ENCODE measurements at places on chromosomes 12 and 14.

DNA sequence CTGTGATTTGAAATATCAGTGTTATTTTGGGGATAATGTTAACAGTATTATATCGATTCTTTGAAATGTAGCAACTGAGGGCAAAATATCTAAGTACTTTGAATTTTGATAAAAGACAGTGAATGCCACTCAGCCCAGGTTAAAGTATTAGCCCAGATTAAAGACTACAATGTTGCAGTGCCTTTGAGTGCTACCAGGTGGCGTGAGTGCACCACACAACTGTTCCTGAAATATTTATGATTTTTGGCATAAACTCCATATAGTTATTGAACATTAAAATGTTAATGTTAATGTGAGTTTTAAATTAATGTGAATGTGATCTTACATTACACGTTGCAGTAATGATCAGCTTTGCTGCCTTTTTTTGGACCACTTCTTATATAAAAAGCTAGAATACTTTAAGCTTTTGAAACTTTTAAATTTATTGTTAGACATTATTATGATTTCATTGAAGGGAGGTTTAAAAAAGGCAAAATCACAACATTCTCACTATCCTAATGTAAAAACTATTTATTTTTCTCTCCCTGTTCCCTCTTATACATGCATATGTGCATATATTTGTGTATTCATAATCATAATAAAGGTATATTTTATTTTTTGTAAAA lies 22.5 kb downstream of the MRPS35 start:
- peak; percentile 66 for DNase-seq

DNA sequence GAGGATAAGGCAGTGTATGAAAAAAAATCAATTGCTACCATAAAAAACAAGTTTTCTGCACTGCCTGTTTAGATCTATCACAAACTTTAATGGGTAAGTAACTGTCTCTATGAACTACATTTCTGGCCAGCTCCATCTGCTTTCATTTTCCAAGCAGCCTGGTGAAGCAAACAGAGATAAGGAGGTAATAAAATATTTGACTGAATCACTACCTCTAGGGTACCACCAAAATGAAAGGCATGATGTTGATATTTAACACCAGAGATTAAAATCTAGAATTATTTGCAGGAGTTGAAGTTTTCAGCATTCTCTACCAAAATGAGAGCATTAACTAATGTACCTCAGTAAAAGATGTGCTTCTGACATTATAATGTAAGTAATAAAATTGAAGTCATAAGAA lies 863.5 kb upstream of the MGAT4C start:
- peak; percentile 10 for DNase-seq

GRCh38 chr12:59142183-59142790 lies 222.0 kb upstream of the LRIG3 start:
- DNase-seq: no peak

DNA sequence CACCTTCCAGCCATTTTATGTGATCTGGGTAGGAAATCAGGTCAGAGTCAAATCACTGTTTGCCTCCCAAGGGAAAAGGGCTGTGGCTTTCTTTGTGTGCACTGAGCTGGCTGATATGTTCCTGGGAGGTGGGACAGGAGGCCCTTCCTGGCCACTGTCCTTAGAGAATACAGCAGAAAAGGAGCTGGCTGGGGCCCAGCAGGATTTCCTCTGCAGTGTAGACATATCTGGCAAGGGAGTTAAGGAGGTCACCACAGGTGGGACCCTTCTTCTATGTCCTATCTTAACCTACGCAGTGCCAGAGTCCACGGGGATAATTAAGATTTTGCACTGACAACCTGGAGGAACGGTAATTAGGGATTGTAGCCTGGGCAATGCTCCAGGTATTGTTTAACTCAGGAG lies 145.3 kb downstream of the NTF3 start:
- DNase-seq: no peak

- DNase-seq: no peak
Measured at GRCh38 chr14:81613341-81614045, 79.8 kb upstream of the SEL1L start.

DNA sequence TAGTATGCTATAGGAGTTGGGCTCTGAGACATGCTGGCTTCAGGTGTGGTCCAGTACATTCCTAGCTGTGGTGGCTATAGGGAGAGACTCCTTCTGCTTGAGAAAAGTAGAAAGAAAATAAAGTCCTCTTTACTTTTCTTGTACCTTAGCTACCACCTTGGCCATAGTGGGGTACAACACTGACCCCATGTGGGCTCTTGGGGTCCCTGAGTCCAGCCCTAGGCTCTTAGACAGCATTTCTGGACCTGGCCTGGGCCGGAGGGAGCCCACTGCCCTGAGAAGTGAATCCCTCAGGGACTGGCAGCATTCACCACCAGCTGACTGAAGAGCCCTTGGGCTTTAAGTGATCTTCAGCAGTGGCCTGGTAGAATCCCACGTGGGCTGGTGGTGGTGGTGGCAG lies 143.1 kb downstream of the SYT10 start:
- no peak for DNase-seq
